ELF-1 (cell line): ENCODE measurements at places on chromosomes 7 and 10.
A peak's percentile ranks its signal among the peaks of the same experiment; 100 is the strongest.

DNA sequence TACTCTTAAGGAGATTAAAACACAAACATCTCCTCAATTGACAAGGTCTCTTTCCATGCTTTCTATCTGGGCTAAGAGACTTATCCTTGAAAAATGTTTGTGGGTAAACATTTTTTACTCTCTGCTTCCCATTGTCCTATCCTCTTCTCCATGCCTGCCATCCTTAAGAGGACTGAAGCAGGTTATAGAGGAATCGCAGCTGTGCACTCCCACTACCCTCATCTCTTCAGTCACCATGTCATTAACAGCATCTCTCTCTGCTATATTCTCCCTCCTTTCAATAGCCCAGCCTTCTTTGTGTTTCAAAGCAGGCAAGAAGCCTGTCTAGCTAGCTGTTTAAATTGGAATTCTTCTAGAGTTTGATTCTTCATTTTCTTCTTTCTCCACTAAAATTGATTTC lies 22.6 kb downstream of the COL1A2 start:
- DNase-seq = no peak

GRCh38 chr7:73669288-73669701 lies 1.7 kb downstream of the VPS37D start:
- no peak for DNase-seq

- DNase-seq = no peak
Observed at GRCh38 chr10:34010891-34011290, 676.4 kb upstream of the NRP1 start.

DNA sequence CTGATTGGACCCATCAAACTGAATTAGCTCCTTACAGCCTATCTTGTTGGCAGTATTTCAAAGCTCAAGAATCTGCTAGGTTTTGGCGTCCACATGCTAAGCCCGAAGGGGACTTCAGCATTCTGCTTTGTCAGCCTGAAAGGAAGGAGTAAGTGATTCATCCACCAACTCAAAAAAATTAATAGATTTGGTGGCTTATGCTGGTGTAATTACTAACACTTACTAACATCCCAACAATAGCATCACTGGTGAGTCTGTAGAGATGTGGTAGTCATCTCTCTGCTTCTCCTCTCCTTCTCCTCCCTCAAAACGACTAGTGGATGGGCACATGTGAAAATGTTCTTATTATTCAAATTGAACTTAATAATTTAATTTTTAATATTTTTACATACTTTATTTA lies 53.8 kb upstream of the EGR2 start:
- DNase-seq = no peak

GRCh38 chr7:73970801-73971229 lies 57.2 kb upstream of the ELN start:
- no peak for DNase-seq

DNA sequence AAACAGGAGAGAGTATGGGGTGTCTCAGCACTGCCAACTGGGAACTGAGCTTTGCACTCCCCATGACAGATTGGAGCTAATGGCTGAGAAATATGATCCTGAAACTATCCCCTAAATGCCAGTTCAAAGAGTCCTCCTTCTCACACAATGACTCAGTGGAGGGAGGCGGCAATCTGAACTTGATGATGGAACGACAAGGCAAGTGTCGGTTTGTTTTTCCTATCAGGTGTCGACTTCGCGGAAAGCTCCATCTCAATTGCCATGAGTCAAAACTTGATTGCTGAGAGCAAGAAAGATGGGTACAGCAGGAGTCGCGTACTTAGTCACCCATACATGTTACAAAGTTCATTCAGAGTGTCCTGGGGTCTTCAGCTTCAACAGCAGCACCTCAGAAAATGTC lies 52.5 kb downstream of the NPY start:
- no peak for DNase-seq

GRCh38 chr10:111076191-111076681 lies 593 bp upstream of the ADRA2A start:
- peak; percentile 90 for DNase-seq

- DNase-seq = no peak
Observed at GRCh38 chr10:47414752-47415519, 30.8 kb upstream of the ZNF488 start.

GRCh38 chr7:29282819-29283414 lies 88.3 kb downstream of the CHN2 start:
- no peak for DNase-seq

DNA sequence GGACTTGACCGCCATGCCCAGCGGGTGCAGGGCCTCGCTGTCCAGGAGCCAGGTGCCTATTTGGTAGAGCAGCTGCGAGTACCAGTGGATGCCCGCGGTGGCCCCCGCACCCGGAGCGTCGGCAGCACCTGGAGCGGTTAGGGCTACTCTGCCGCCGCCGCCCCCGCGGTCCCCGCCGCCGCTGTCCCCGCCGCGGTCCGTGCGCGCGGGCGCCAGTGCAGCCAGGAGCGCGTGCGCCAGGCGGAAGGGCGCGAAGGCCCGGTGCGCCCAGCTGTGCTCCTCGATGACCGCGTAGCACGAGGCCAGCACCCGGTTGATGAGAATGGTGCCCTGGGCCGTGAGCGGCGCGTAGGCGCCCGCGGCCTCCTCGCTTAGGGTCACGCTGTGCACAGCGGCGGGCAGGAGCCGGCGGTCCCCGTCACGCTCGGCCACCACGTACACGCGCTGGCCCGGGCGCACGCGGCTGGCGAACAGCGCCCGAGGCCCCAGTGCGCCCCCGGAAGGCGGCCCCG lies 9.3 kb downstream of the SHH start:
- no peak for DNase-seq

DNA sequence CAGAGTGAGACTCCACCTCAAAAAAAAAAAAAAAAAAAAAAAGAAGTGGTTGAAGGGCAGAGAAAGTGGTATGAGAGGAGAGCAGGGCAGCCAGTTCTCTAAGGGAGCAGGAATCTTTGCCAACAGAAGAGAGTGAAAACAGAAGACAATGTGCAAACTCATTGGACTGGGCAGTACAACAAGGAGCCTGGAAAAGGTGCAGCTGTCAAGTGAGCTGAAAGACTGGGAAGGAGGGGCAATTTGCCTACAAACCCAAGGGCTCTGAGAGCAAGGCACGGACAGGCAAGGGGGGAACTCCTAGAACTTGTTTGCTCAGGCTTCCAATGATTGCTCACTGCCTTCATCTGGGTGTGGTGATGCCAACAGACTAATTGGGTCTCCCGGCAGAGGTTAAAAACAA lies 9.5 kb downstream of the ACTR1A start:
- no peak for DNase-seq

GRCh38 chr10:100551196-100551595 lies 15.5 kb downstream of the HIF1AN start:
- no peak for DNase-seq
